ENCODE measurements at places on chromosomes 3 and 15.

DNA sequence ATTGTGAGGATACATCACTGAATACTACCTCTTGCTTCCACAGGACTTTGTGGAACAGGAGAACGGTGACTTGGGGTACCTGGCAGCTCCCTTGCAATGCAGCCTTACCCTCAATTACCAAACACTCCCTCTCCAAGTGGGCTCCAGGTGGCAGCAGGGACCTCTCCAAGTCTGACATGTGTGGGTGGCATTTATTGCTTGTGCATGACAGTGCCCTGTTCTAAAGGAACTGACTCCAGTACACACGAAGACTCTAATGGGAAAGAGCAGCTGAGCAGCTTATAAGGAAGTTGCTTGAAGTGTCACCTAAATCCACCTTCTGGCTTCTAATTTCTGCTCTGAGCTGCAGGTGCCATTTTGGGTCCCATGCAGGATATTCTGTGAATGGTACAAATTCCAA lies 174.1 kb upstream of the SLCO3A1 start:
- no peak for DNase-seq

GRCh38 chr3:22013641-22014040 lies 262.6 kb upstream of the ZNF385D start:
- no peak for DNase-seq

DNA sequence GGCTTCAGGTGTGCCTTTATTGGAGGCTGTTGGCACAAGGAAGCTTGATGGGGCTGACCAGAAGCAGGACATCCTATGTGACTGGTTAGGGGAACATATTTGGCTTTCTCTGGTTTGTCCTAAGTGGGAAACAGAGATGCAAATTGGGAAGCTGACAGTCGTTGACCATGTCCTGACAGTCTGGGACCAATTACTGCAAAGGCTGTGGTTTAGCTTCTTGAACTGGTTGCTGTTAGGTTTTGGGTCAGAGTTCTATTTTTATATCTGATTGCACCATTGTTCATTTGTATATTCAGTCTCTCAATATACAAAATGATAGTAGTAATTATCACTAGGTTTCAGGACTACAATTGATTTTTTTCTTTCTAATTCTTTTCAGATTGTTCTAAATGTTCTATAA lies 36.8 kb downstream of the SNTN start:
- DNase-seq: no peak

DNA sequence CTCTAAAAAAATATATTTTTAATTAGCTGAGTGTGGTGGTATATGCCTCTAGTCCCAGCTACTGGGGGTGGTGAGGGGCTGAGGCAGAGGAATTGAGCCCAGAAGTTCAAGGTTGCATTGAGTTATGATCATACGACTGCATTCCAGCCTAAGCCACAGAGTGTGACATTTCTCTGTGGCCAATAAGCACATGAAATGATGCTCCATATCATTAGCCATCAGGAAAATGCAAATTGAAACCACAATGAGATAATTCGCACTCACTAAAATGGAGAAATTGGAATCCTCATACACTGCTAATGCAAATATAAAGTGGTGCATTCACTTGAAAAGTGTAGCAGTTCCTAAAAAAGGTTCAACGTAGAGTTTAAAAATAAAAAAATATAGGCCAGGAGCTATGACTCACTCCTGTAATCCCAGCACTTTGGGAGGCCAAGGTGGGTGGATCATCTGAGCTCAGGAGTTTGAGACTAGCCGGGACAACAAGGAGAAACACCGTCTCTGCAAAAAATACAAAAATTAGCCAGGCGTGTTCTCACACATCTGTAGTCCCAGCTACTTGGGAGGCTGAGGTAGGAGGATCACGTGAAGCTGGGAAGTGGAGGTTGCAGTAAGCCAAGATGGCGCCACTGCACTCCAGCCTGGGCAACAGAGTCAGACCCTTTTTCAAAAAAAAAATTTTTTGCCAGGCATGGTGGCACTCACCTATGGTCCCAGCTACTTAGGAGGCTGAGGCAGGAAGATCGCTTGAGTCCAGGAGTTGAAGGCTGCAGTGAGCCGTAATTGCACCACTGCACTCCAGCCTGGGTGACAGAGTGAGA lies 35.2 kb downstream of the IFT122 start:
- no peak for DNase-seq

DNA sequence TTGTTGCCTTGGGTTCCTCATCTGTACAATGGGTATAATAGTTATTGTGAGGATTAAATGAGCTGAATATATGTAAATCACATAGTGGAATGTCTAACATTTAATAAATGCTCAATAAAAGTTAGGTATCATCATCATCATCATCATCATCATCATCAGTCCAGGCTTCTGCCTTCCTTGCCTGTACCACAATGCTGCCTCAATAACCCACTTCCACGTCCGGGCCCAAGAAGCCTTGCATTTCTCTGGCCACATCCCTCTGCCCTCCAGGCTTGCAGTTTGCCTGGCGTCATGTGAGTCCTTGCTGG lies 137.4 kb downstream of the THSD4 start:
- DNase-seq: no peak

DNA sequence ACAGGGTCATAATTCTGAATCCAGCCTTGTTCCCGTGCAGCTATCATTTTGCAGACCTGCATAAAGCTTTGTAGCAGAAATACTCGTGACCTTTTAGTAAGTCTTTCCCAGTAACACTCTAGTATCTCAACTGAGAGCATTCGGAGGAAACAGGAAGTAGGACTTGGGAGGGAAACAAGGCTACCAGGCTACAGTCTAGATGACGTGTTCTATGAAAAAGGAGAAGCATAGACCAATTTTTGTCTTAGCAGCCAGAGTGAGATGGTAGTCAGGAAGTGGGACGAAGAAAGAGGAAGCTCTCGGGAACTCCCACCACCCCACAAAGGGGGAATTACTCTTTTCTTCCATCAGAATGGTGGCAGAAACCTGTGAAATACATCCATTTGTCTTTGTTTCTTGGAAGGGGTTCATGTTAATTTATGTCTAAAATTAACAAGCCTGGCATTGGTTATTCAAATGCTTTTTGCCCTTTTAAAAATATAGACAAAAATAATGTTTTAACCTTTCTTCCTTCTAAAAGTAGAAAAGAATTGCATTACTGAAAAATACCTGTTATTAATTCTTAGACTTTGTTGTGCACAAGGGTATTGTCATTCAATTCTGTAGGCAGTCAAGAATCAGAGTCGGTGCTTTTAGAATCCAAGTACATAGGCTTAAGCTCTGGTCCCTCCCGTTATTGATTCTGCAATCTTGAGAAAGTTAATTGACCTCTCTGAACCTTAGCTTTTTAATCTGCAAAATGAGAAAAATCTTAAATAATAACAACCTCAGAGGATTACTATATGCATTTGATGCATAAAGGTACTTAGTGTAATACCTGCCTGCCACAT lies 1.6 kb upstream of the SUCNR1 start:
- DNase-seq: no peak

DNA sequence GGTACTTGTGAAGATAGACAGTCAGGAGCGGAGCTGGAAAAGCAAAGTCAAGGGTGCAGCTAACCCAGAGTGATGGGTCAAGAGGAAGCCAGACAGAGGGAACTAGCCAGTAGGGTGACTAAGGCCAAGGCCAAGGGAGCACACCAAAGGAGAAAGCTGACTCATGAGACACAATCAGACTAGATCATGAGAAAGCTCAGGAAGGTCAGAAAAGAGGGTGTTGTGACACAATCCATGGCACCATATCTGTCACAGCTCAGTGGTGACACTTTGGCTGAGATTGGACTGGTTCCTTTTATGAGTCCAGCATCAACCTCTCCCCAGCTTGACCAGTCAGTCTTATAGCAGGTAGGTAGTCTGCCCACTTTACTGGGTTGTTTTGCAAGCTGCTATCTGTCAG lies 22.2 kb downstream of the P2RY1 start:
- no peak for DNase-seq
